ENCODE measurements at places on chromosomes 6 and 20.

DNA sequence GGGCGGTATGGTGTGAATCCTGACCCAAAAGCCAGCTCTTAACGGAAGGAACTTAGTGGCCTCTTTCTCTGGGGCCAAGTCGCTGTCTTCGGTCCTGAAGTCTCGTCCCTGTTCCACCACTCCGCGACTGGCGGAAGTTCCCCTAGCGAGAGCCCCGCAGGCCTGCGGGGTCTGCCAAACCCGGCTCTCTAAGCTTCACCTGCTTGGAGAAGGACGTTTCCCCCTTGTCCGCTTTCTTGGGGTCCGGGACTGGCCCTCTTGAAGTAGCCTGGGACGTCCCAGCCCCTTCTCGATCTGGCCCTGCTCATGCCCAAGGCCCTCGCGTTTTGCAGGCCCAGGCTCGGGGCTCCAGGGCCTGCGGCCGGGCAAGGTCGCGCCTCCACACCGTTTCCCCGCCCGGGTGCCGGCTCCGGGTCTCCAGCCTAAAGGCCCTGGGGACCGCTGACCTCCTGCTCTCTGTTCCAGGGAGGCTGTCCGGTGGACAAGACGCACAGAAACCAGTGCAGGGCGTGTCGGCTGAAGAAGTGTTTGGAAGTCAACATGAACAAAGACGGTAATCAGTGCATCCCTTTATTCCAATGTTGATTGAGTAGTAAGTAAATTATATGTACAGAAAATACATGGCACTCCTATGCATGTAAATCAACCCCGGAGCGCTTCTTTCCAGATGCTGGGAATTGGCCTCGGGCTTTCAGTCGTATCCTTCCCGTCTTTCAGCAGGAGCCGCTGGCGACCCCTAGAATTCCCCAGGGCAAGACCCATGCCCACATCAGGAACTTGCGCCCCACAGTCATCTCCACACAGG lies 8.8 kb downstream of the NR2E1 start:
- DNase-seq, result no peak

- DNase-seq, result no peak
These were observed 92.6 kb upstream of the PREP start for GRCh38 chr6:105495515-105495914.

DNA sequence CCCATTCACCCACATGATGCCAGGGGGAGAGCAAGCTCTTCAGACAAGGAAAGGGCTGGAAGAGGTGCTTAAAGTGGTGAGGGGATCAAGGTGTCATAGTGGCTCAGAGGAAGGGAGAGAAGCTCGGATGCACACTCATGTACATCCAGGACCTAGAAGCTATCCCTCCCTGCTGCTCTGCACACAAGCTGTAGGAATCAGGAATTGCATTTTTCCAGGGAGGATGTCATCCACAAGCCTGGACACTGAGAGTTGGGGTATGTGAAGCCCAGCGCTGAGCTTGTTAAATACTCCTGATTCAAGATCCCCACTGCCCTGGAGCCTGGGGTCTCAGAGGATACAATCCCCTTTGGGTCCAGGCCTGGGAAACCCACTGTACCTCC lies 85.8 kb upstream of the CCDC167 start:
- no peak for DNase-seq

DNA sequence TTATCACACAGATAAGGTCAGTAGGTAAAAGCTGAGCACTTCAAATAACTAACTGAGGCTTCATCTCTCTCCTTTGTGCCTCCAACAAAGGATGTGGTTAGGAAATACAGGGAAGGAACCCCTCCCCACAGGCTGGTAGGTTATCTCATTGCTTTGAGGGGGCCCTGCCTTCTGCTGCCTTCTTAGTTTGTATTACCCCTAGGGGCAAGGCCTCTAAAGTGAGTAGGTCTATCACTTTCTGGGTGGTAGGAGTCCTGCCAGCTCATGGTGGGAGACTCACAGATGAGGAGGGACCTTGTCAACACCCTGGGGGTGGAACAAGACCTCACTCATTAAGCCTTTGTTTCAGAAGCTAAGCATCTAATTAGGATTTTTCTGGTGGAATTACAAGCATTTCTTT lies 34.6 kb downstream of the EDN1 start:
- DNase-seq, result no peak

DNA sequence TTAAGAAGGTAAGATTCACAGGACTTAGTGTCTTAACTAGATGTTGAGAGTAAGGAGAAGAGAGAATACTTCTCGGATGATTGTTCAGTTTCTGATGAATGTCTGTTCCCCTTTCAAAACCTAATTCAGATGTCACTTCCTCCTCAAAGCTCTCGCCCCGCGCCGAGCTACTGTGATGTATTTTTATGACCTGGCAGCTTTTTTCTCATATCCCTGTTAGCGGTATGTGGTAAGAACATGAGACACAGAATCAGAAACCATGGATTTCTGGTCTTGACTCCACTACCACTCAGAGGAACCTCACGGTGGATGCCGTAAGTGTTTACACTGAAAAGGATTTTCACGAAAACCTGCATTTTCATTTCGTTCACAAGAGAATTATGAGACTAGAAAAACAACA lies 48.4 kb downstream of the CEP43 start:
- no peak for DNase-seq

DNA sequence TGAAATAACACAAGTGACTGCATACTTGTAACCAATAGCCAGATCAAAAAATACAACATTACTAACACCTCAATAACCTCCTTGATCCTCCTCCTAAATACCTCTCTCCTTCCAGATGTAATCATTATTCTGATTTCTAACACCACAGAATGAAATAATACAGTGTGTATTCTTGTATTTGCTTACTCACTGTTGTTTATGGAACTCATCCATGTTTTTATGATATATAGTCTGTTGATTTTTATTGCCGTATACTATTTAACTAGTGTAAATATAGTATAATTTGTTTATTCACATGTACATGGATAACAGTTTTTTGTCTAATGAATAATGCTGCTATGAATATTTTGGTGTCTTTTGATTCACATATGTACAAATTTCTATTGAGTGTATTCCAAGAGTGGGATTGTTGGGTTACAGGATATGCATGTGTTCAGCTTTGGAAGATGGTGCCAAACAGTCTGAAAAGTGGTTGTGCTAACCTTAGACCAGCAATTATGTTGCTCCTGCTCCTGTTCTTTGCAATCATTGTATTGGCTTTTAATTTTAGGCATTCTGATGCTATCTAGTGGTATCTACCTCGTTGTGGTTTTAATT lies 11.5 kb downstream of the TTK start:
- no peak for DNase-seq

- DNase-seq, result no peak
These were observed 306.0 kb downstream of the EYA4 start for GRCh38 chr6:133547136-133547535.

DNA sequence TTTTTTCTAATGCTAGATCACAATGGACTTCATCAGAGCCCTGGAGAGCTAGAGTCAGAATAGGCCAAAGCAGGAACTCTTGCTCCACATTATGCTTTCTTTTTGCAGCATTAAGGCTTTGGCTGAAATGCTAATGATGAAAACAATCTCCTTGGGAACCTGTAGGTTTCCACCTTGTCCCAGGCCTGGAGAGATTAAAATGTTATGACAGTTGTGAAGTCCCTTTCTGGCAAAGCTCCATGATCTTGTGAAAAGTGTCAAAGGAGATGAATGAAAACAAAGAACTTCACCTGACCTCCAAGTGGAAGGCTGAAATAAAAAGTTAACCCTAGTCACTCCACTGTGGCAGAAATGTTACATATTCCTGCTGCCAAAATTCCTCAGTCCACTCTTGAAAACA lies 64.0 kb upstream of the LRRC1 start:
- DNase-seq, result no peak

DNA sequence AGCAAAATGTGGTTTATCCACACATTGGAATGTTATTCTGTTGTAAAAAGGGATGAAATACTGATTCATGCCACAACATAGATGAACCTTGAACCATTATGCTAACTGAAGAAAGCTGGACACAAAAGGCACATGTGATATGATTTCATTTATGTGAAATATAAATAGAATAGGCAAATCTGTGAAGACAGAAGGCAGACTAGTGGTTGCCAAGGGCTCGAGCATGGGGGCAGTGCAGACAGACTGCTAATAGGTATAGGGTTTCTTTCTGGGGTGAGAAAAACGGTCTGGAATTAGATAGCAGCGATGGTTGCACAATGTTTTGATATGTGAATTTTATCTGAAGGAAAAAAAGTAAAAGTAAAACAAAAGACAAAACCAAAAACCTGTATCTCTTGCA lies 54.6 kb upstream of the FNDC1 start:
- no peak for DNase-seq

GRCh38 chr20:2602046-2602735 lies 50.2 kb upstream of the NOP56 start:
- no peak for DNase-seq

DNA sequence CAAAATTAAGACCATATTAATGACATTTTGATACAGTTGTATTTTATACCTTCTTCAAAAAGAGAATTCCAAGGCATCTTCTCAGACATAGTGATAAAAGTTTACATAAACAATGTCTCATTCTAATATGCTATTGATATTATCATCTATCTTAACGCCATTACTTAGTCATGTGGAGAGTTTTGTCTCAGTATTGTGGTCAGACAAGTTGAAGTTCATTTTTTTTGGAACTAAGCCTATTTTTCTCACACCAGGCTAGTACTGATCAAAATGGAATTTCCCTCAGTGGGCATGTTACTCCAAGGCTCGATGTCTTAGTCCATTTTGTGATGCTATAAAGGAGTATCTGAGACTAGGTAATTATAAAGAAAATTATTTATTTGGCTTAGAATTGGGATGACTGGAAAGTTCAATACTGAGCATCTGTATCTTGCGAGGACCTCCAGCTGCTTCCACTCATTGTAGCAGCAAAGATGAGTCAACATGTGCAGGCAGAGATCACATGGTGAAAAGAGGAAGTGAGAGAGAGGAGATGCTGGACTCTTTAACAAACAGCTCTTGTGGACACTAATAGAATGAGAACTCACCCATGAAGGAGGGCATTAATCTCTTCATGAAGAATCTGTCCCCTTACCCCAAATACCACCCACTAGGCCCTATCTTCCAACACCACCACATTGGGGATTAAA lies 825.5 kb upstream of the MANEA start:
- no peak for DNase-seq

- DNase-seq, result no peak
These were observed 55.6 kb downstream of the ZNF292 start for GRCh38 chr6:87210979-87211378.

- no peak for DNase-seq
These were observed 8.8 kb upstream of the FBXO30 start for GRCh38 chr6:145823328-145823944.

GRCh38 chr6:170189236-170189635 lies 101.6 kb downstream of the DLL1 start:
- no peak for DNase-seq

GRCh38 chr6:87825821-87826221 lies 123.8 kb upstream of the AKIRIN2 start:
- DNase-seq, result no peak

DNA sequence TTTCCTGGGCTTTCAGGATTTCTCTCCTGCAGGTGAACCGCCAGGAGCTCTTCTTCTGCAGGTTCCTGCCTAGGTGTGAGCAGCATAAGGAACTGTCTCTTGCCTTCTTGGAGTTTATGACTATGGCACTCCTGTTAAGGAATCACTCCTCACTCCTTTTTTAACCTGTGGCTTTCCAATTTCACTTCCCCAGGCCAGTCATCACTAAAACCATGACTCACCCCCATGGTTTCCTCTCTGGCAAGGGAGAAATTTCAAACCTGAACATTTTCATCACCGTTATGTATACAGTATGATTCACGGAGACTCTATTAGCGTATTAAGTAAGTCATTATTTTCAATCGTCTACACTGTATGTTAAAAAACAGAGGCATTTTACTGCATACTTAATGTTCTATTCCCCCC lies 78.2 kb upstream of the ARID1B start:
- no peak for DNase-seq

- no peak for DNase-seq
These were observed 225.8 kb upstream of the SOX4 start for GRCh38 chr6:21367649-21368154.

GRCh38 chr20:52590100-52590499 lies 382.1 kb upstream of the TSHZ2 start:
- no peak for DNase-seq

DNA sequence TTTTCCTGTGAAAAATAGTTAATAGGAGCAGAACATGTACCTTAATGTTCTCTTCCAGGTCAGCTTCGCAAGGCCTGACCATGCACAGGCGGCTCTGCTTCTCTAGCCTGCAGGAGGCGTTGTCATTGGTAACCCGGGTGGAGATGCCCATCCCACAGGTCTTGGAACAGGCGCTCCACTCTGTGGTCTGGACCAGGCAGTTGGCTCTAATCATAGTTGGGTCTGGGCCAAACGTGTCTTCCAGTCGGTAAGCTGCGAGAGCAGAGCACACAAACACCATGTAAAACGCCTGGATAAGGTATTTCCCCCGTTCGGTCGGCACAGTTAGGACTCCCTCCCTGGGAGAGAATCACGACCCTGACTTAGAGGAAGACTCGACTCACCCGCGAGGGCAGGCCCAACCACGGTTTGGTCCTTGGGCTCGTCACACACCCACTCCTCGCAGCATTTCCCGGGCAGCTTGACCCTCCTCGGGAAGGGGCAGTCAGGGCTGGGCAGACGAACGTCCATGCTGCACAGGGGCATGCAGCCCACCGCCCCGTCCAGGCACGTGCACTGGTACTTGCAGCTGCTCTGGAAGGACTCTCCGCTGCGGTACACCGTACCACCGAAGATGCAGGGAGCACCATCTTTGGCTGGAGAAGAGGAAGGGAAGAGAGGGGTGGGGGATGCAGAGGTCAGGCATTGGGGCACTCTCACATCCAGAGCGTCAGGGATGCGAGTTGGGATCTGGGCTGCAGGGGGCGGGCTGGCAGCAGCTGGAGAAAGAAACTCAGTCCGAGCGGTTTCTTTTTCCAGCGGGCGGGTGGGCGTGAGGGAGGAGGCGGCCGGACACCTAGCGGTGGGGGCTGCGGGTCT lies 1.0 kb downstream of the CCN2 start:
- DNase-seq, result no peak

DNA sequence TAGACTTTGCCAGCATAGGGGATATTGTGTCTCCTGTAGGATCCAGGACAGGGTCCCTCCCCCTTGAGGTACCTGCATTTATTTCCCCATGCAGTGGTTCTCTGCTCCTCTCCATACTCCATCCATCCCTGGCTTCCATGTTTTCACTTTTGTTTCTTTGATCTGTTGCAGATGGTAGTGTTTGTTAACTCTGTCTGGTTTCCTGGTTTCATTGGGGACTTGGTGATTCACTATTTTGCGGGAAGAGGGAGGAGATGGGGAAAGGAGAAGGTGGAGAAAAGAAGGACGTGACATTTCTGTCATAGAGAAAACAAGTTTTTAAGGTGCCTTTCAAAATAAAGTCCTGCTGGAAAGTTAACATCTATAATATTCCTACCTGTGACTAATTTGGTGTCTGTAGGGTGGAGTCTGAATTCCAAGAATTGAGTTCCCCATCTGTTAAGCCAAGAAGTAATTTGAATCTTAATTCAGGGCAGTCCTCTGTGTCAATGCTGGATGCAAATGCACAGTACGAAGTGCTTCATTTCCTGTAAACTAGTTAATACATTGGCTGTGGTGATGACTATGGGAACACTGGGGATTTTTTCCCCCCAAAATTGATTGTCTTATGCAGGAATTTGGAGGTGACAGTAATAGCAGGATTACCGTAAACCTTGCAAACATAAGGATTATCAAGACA lies 6.9 kb upstream of the RNF144B start:
- DNase-seq, result no peak
